ENCODE measurements at places on chromosomes 1 and 21.

DNA sequence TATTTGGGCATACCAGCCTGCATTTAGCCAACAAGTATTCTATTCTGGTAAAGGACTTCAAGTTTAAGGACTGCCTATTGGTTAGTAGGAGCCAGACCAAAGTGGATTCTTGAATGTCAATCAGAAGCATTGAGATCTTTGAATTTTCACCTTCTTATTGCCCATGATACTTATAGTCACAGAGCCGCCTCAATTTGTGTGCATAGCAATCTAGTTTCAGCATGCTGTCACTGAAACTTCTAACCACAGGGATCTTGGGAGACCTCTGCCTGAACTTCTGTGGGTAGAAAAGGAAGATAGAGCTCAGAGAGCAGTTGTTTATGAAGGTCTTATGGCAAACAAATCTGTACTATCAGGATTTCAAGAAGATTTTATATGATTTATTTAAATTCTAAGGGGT is 501.4 kb upstream of the USP24 start:
- DNase-seq: no peak

DNA sequence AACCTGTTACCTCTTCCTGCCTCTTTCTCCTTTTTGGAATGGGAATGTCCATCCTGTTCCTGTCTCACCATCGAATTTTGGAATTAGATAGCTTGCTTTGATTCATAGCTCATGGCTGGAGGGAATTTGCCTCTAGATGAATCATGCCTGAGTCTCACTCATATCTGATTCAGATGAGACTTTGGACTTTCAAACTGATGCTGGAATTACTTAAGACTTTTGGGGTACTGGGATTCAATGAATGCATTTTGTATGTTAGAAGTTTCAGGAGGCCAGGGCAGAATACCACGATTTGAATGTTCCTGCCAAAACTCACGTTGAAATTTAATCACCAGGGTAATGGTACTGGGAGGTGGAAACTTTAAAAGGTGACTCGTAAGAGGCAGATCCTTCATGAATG is 132.4 kb downstream of the DSCAM start:
- DNase-seq: no peak

DNA sequence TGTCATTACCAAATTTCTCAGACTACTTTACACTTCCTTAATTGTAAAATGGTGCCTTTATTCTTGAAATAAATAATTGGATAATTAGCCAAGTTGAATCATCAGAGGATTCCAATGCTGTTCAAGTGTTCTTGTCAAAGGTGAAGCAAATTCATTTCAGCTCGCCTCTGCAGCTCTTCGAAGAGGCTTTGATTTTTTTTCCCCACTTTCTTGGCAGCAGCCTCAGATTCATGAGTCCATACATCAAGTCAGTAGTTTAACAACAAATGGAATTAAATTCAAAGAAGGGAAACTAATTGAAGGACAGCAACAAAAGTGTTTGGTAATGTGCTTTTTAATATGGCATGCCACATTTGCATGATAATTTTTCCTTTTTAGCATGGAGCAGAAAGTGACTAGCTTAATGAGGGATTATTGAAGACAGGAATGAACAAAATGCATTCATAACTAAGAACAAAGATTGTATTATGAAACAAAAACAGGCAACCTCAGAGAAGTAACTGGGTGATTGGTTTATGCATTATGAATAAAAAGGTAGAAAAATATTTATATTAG is 239.0 kb downstream of the USH2A start:
- DNase-seq: no peak

GRCh38 chr1:84286071-84286470 is 15.4 kb upstream of the SAMD13 start:
- no peak for DNase-seq

DNA sequence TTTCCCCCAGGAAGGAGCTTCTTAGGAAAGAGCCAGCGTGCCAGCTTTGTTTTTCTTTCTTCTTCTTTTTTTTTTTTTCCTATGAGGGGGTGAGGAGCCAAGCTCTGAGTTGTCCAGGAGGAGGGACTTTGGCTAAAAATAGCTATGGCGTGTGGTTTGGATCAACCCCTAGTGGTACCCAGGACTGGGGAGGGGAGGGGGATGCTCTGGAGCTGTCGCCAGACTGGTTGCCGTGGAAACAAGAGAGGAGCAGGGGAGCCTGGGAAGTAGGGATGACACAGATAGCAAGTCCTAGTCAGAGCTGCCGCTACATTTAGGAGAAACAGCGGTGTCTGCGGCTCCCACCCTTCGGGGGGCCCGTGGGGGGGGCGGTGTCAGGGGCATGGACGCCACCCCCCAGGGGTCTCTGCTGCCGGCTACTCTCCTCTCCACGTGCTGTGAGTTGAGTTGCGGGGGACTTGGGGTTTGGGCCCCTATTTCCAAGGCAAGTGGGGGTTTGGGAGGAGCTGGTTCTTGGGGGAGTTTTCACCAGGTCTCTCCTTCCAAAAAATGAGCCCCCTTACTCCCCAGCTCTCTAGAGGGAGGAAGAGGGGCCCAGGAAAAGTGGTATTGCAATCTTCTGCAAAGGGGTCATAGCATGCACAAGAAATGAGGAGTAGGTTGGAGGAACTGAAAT is at the start of gene KCNJ9:
KCNJ9 (plus strand) TSS at position 278 of the 676 bp plus-strand sequence. CDS start 2,493 bp downstream, outside the sequence.
- no peak for DNase-seq

DNA sequence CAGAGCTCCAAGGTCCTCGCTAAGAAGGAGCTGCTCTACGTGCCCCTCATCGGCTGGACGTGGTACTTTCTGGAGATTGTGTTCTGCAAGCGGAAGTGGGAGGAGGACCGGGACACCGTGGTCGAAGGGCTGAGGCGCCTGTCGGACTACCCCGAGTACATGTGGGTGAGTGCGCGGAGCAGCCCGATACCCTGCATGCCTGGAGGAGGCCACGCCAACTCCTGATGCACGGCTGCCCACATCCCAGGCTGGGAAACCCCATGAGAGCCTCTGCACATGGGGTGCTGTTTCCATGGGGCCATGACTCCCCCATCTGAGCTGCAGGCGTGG is 43.0 kb upstream of the TRAPPC10 start:
- no peak for DNase-seq

All from stimulated activated CD4-positive, alpha-beta T cell treated with anti-CD3 and anti-CD28 coated beads, Interleukin-1b, Interleukin-23, amount 100 ng/mL, for 24 hours (primary cell).